Putamen (tissue), 1 donor: ENCODE measurements at places on chromosomes 3 and 15.

- DNase-seq = no peak
These were observed 24.8 kb upstream of the RBP1 start for GRCh38 chr3:139564294-139564861.

DNA sequence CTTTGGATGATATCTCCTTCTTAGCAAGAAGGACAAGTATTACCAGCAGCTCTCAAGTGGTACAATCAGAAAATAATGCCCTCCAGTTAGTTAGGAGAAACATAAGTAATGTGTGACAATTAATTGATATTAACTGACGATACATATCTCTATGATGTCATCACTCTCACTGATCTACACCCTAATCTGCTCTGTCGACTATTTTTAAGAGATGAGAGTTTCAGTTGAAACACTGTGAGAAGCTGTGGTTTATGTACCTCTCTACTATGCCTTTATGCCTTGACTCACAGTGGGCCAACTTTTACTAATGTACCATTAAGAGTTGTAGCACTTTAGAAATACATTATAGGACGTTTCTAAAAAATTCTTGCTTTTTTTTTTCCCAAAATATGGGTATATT is 8.6 kb downstream of the CEP152 start:
- no peak for DNase-seq

GRCh38 chr15:80556694-80557367 is 138.3 kb upstream of the ABHD17C start:
- no peak for DNase-seq

GRCh38 chr15:67823314-67824196 is 1.8 kb upstream of the SKOR1 start:
- no peak for DNase-seq

- no peak for DNase-seq
These were observed 163.5 kb downstream of the ABHD5 start for GRCh38 chr3:43854283-43854682.

DNA sequence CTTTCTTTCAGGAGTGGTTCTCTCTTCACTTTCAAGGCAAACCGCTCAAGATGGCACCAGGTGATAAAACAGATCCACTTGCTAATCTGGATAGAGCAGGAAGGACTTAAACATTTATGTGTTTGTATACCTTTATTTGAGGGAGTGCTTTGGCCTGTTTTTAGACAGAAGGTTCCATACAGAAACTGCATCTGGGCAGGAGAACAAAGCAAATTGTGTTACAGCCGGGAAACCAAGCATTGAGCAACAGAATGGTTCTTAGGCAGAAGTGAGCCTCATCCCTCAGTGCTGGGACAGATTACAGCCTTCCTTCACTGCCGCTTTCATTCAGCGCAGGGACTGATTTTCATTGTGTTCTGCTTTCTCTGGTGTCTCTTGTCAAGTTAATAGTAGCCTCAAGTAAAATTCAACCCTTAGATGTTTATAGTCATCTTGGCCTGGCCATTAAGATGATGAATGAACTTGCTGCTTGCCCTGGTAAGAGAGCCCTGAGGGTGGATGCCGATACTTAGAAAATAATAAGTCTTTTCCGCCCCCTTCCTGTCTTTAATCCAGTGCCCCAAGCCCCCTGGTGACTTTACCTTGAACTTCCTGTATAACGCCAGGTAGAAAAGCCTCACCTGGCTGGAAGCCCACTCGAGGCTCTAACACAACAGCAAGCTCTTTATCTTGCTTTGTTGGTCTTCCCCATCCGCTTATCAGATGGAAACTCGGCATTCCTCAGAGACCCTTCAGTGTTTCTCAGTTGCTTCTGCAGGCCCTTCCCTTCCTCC is 168.0 kb upstream of the CTDSPL start:
- no peak for DNase-seq

DNA sequence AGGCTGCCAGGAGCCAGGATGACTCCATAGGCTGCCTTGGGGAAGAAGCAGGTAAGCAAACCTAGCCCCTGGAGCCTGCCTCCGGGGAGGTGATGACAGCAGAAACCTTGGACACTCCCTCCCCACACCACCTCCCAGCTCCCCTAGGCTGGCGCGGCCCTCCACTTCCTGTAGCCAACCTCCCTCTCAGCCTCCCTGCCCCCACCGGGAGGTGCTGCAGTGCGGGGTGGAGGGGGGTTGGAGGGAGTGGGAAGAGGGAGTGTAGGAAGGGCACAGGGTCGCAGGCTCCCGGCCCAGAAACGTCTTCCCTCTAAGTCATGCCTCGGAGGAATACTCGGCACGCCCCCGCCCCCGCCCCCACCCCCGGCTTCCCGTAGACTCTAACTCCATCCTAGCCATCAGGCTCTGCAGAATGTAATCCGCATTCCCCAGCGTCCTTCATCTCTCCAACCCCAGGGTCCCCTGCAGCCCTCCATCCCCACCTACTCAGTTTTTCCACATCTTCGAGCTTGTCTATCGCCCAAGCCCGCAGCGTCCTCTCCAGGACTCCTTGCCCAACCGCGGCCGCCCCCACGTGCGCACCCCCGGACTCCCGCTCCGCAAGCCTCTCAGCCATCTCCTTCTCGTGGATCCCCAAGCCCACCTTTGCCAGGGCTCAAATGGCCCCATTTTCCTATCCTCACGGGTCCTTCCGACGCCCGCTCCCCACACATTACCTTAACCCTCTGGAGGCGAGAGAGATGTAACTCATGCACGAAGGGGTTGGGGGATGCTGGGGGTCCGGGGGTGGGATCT is 528 bp downstream of the LPCAT4 start:
- peak; percentile 48 for DNase-seq

- no peak for DNase-seq
These were observed 10.6 kb downstream of the POPDC2 start for GRCh38 chr3:119649761-119650160.

- no peak for DNase-seq
These were observed 25.2 kb upstream of the IQSEC1 start for GRCh38 chr3:13098192-13098988.

- no peak for DNase-seq
These were observed 25.0 kb upstream of the UACA start for GRCh38 chr15:70788114-70789049.

GRCh38 chr3:140943781-140944552 is 2.3 kb downstream of the SLC25A36 start:
- no peak for DNase-seq

DNA sequence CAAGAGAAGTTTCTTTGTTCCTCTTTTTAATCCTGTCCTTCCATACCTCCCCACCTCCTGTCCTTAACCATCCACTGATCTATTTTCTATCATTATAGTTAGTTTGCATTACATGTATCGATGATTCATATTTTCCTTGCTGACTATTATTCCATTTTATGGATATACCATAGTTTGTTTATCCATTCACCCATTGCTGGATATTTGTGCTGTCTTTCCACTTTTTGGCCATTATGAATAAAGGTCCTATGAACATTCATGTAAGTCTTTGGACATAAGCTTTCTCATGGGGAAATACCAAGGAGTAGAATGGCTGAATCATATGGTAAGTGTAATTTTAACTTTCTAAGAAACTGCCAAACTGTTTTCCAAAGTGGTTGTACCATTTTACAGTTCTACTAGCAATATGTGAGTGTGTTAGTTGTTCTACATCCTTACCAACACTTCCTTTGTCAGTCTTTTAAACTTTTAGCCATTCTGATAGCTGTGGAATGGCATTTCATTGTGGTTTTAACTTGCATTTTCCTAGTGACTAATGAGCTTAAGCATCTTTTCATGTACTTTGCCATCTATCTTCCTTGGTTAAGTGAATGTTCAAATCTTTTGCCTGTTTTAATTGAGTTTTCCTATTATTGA is 11.7 kb downstream of the ATP6V1A start:
- no peak for DNase-seq

DNA sequence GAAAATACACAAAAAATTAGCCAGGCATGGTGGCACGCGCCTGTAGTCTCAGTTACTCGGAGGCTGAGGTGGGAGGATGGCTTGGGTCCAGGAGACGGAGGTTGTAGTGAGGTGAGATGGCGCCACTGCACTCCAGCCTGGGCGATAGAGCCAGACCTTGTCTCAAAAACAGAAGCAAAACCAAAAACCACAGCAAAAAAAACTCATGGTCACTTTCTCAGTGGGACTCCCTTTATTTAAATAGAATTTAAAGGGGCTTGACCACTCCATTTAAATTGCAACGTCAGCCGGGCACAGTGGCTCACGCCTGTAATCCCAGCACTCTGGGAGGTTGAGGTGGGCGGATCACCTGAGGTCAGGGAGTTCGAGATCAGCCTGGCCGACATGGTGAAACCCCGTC is 32.8 kb downstream of the ARHGAP31 start:
- no peak for DNase-seq

DNA sequence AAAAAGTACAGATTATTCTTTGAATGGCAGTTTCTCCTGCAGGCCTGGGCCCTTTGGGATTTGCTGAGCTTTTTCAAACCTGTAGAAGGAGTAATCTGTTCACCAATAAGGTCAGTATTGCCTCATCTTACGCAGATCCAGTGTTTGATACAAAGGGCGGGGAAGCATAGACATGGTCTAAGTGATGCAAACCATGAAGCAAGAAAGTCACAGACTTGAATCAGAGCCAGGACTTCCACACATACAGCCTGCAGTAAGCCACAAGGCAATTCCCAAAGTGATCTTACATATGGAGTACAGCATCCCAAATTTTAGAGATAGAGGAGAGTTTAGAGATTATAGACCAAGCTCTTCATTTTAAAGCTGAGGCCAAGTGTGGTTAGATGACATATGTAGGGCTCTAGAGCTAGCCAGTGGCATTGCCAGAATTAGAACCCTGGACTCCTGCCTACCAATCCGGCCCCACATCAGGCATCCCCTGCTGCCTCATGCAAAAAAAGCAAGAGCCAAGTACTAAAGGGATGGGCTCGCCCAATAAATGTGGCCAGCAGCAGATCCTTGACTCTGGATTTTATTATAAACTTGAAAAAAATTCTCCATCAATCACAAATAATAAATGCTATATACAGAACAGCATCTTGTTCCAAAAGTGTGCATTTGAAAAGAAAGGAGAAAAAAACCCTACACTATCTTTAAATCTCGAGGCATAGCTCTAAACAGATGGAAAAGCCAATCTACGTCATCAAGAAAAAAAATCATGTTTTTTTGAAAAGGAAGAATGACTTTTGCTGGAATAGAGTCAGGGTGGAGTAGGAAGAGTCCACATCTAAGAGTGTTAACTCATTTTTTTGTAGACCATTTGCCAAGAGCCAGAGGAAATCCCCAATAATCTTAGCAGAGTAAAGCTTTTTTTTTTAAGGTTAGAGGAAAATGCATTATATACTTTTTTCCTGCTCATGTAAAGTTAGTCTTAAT is 24.0 kb downstream of the ABI3BP start:
- DNase-seq = no peak
